Retina (tissue), 1 donor: ENCODE measurements at places on chromosomes 1 and 21.

GRCh38 chr1:111733183-111733991, 5.8 kb downstream of the INKA2 start:
- no peak for DNase-seq

- DNase-seq = no peak
Measured at GRCh38 chr1:115310581-115311473, 27.2 kb downstream of the NGF start.

GRCh38 chr1:81587426-81587825, 213.3 kb upstream of the ADGRL2 start:
- no peak for DNase-seq

DNA sequence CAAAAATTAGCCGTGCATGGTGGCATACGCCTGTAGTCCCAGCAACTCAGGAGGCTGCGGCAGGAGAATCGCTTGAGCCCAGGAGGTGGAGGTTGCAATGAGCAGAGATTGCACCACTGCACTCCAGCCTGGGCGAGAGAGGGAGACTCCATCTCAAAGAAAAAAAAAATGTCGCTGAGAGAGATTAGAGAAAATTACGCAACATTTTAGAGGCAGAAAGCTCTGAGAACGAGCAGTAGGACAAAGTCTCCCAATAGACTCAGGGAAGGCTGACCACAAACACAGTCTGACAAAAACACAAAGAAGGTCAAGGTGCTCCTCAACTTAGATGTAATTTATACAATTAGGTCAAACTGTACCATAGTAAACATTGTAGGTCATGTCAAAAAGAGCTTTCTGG, 367.6 kb upstream of the ZRANB2 start:
- no peak for DNase-seq

- DNase-seq = no peak
Measured at GRCh38 chr1:897226-897625, 26.5 kb upstream of the SAMD11 start.

GRCh38 chr1:12059226-12059625, 3.9 kb upstream of the TNFRSF8 start:
- no peak for DNase-seq

DNA sequence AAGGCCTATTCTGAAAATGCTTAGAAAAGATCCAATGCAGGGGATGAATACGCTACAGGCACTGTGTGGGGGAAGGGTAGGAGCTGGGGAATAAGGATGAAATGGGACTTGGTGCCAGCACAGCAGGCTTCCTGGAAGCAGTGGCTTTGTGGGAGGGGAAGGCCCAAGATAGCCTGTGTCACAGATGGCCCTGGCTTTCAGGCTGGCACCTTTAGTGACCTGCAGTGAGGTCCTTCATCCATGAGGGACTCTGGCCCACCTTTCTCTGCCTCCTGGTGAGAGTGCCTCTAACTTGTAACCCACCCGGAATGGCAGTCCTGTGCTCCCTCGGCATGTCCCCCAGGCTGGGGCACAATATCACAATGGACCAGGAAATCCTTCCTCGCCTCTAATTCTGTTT, 919 bp downstream of the CHI3L1 start:
- DNase-seq = no peak

GRCh38 chr1:234515821-234516241, 36.9 kb upstream of the TARBP1 start:
- no peak for DNase-seq

DNA sequence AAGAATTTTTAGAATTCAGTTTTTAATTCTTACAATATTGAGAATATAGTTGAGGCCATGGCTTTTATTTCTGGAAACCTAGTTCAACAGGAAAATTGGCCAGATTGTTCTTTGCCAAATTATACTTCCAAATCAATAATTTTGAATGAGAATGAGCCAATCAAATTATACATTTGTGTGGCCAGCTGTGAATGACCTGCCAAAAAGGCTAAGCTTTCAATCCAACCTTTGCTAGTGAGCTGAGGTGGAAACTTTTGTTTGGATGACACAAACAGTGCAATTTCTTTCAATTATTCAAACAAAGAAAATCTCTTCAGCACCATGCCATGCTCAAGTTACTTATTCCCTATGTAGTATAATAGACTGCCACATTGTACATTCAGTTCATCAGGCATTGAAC, 167.8 kb downstream of the PATJ start:
- DNase-seq = no peak
